ENCODE measurements at places on chromosomes 2 and 18.

- DNase-seq: peak; percentile 99
Observed at GRCh38 chr2:63050334-63051041, at the start of gene OTX1. Gene OTX1 (plus strand): TSS chr2:63050830. CDS start chr2:63052991, 2,161 bp downstream.

DNA sequence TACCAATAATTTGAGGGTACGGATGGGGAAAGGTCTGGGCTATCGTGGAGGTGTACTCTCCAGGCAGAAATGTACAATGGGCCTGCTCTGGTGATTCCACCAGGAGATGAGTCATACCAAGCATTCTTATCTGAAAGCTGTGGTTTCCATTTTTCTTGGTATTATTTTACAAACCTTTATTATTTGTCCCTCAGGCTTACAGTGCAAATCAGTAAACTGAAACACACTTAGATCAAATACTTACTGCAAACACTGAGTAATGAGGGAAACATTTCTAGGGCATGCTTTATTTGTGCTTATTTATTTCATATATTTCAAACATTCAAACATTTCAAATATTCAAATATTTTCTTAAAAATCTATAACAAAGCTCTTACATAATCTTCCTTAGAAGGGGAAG, 319.8 kb downstream of the RND3 start:
- DNase-seq: no peak

- no peak for DNase-seq
Observed at GRCh38 chr18:35974181-35974580, 1.7 kb downstream of the RMP24 start.

- no peak for DNase-seq
Observed at GRCh38 chr18:54684784-54685183, 93.7 kb downstream of the DYNAP start.

- DNase-seq: no peak
Observed at GRCh38 chr2:15770606-15771005, 169.7 kb upstream of the MYCN start.

- no peak for DNase-seq
Observed at GRCh38 chr2:120044336-120044735, 31.5 kb downstream of the EPB41L5 start.

- no peak for DNase-seq
Observed at GRCh38 chr2:156321243-156321904, 11.1 kb downstream of the NR4A2 start.

- no peak for DNase-seq
Observed at GRCh38 chr2:203871371-203871983, 3.9 kb downstream of the CTLA4 start.

GRCh38 chr2:67879586-67880290, 183.1 kb downstream of the C1D start:
- no peak for DNase-seq

- DNase-seq: no peak
Observed at GRCh38 chr2:44651974-44652373, 289.5 kb upstream of the SIX3 start.
